Erythroblast (primary cell): ENCODE measurements at places on chromosomes 16 and 17.

DNA sequence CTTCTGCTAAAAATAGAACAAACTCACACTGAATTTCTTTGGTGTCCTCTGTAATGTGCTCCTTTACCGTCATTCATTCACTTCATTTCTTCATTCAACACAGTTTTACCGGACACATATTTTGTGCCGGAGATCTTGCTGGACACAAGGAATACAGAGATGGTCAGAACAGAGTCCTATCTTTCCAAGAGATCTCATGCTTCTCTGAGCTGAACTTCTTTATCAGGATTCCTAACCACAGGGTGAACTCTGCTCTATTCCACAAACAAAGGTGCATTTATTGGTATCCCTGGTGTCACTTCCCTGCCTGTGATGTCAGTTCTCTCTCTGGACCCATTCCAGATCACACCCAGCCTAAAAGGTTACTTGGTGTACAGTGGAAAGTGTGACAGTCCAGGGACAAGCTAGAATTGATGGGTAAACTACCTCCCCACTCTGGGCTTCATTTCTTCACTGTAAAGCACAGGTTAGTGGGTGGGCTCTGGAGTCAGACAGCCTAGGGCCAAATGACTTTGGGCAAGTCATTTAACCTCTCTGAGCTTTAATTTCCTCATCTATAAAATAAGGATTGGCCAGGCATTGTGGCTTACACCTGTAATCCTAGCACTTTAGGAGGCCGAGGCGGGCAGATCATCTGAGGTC is 4.2 kb downstream of the IFI35 start:
- DNase-seq: peak; percentile 28

- no peak for DNase-seq
Observed at GRCh38 chr17:15462976-15463772, 4.2 kb downstream of the CDRT4 start.

DNA sequence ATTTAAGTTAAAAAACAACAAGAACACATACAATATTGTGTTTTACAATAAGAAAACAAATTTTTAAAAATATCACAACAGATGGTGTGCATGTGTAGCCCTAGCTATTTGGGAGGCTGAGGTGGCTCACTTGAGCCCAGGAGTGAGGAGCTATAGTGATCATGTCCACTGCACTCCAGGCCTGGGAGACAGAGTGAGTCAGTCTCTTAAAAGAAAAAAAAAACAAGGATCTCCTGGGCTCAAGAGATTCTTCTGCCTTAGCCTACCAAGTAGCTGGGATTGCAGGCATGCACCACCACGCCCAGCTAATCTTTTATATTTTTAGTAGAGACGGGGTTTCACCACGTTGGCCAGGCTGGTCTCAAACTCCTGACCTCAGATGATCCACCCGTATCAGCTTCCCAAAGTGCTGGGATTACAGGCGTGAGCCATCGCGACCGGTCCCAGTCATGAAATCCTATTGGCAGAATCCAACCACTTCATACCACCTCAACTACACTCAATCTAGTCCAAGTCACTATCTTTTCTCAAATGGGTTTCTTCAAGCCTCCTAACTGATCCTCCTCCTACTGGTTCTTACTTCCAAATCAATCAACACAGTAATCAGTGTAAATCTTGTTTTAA is 55.0 kb downstream of the STH start:
- no peak for DNase-seq

- DNase-seq: no peak
Observed at GRCh38 chr16:57530104-57530521, 6.3 kb downstream of the CCDC102A start.

- no peak for DNase-seq
Observed at GRCh38 chr16:55640701-55641327, 15.0 kb upstream of the SLC6A2 start.

DNA sequence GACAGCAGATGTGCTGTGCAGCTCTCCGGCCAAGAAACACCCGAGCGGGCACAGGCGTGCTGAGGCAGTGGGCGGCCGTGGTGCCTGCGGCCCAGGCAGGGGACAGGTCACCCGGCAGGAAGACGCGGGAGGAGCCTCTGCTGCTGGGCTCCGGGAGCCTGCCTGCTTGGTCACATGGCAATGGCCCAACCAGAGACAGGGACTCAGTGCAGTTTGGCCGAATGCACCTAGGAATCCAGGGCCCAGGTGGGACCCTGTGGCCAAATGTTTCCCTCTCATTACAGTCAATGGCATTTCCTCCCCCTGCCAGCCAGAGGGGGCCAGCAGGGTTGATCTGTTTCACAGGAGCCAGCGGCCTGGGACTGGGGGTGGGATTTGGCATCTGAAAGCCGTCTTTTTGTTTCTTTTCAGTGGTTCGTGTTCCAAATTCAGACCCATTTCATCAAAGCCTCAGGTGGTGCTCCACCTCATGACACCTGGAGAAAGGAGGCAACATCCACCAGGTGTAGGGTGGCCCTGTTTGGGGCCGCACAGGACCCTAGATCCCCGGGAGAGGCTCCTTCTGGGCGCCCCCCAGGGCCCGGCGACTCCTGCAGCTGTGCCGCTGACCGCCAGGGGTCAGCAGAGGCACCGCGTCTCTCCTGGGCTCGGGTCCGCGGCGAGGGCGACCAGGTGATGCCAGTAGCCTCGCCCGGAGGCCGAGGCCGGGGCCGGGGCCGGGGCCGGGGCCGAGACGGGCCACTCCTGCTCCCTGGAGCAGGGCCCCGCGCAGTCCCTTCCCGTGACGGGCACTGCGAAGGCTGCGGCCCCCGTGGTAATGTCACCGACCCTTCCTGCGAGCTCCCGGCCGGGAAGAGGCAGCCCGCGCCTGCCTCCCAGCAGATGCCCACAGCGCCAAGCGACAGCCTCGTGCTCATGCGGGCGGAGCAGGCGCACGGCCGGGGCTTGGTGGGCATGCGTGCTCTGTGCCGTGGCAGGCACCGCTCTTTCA is 118.5 kb downstream of the C16orf78 start:
- DNase-seq: peak; percentile 33
